Skin of body (tissue), 3 donors: ENCODE measurements at places on chromosomes 4 and X. TPM values are rescaled to one million over a fixed set of nuclear protein-coding genes. Genes with fewer than 3 reads are reported as not detected.

The IRS4 gene
- total RNA-seq, result 0.69 TPM

The SLC26A1 gene
- total RNA-seq, result 0.30 TPM

The ZNF518B gene
- 32.3 TPM for total RNA-seq

The ZNF718 gene
- 16.1 TPM for total RNA-seq

The SLC9B2 gene
- 10.7 TPM for total RNA-seq

The FGF16 gene
- 0.49 TPM for total RNA-seq

The GRIA3 gene
- total RNA-seq, result 7.3 TPM

The TMEM185A gene
- 21.0 TPM for total RNA-seq

The FAM184B gene
- 0.69 TPM for total RNA-seq

The CXCL8 gene
- total RNA-seq, result 15.5 TPM

The LRAT gene
- not detected for total RNA-seq

The POU3F4 gene
- 0.10 TPM for total RNA-seq

The GPR119 gene
- not detected for total RNA-seq

The PDZD4 gene
- total RNA-seq, result 3.1 TPM

The COL4A6 gene
- 7.3 TPM for total RNA-seq

The SSX3 gene
- total RNA-seq, result not detected

The BMPR1B gene
- total RNA-seq, result 4.5 TPM

The TMEM255A gene
- total RNA-seq, result 0.69 TPM

The DKK2 gene
- 42.9 TPM for total RNA-seq

The AMTN gene
- total RNA-seq, result 0.30 TPM

The GABRG1 gene
- total RNA-seq, result under 0.01 TPM

The RAB33A gene
- total RNA-seq, result 0.39 TPM

The FGG gene
- not detected for total RNA-seq

The ARSJ gene
- 11.6 TPM for total RNA-seq

The RNF212 gene
- total RNA-seq, result 3.4 TPM

The CDS1 gene
- total RNA-seq, result 9.9 TPM

The ZMAT1 gene
- total RNA-seq, result 2.8 TPM

The ANOS1 gene
- 15.9 TPM for total RNA-seq

The PDHA2 gene
- not detected for total RNA-seq

The GIMD1 gene
- total RNA-seq, result not detected

The SHISA3 gene
- 2.3 TPM for total RNA-seq

The DNAAF6 gene
- not detected for total RNA-seq

The ARHGAP36 gene
- total RNA-seq, result 31.8 TPM

The G6PD gene
- total RNA-seq, result 19.5 TPM

The DUX4 gene
- total RNA-seq, result not detected

The SSX2B gene
- not detected for total RNA-seq

The NAP1L3 gene
- 8.5 TPM for total RNA-seq

The IL9R gene
- not detected for total RNA-seq

The EFHC2 gene
- total RNA-seq, result 1.6 TPM

The GATA1 gene
- total RNA-seq, result 1.1 TPM

The SLITRK2 gene
- total RNA-seq, result 2.5 TPM

The USP51 gene
- 3.1 TPM for total RNA-seq

The ADH1A gene
- total RNA-seq, result not detected

The IDS gene
- 25.4 TPM for total RNA-seq

The DCAF8L2 gene
- total RNA-seq, result not detected

The RAB9B gene
- total RNA-seq, result 4.8 TPM

The PDE6B gene
- 5.5 TPM for total RNA-seq

The SMARCA1 gene
- total RNA-seq, result 55.2 TPM

The SPANXA1 gene
- total RNA-seq, result not detected

The L1CAM gene
- 3.6 TPM for total RNA-seq

The MAGED2 gene
- total RNA-seq, result 281 TPM

The GDPD2 gene
- total RNA-seq, result 0.30 TPM

The CCDC149 gene
- total RNA-seq, result 11.4 TPM

The NOX1 gene
- not detected for total RNA-seq

The UGT2A1 gene
- 2.6 TPM for total RNA-seq

The PPP1R2C gene
- total RNA-seq, result not detected

The CHRNA9 gene
- total RNA-seq, result 1.2 TPM

The MBNL3 gene
- 19.9 TPM for total RNA-seq
